ENCODE measurements at places on chromosomes 7 and 10.
A peak's percentile ranks its signal among the peaks of the same experiment; 100 is the strongest.

DNA sequence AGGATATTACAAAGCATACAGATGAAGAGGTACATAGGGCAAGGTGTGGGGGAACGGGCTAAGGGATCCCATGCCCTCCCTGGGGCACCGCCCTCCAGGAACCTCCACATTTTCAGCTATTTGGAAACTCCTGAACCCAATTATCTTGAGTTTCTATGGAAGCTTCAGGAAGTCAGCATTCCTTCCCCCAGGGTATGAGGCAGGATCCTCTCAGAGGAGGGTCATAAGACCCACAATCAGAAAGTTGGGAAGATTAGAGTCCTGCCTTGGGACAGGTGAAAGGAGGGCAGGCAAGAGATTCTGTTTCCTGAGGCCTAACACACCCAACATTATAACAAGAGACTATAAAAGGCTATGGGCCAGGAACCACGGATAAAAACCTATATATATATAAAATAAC is 98.0 kb downstream of the RALA start:
- no peak for DNase-seq

GRCh38 chr7:81873559-81873958 is 103.7 kb upstream of the HGF start:
- no peak for DNase-seq

- DNase-seq, result no peak
Observed at GRCh38 chr10:6045314-6045848, 16.8 kb downstream of the IL2RA start.

DNA sequence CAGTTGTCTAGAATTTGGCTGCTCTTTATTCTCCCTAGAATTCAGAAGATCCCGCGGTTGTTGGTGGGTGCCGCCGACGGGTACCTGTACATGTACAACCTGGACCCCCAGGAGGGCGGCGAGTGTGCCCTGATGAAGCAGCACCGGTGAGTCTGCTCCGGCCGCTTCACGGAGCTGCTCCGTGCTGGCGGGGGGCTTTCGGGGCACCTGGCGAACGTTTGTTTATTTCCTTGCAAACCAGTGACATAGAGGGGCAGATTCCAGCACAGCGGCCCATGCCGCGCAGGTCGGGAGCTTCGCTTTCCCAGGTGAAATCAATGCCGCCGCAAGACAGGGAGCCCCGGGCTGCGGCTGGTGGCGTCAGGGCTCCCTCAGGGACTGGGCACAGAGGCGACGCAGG is 38.0 kb downstream of the WIPI2 start:
- no peak for DNase-seq

DNA sequence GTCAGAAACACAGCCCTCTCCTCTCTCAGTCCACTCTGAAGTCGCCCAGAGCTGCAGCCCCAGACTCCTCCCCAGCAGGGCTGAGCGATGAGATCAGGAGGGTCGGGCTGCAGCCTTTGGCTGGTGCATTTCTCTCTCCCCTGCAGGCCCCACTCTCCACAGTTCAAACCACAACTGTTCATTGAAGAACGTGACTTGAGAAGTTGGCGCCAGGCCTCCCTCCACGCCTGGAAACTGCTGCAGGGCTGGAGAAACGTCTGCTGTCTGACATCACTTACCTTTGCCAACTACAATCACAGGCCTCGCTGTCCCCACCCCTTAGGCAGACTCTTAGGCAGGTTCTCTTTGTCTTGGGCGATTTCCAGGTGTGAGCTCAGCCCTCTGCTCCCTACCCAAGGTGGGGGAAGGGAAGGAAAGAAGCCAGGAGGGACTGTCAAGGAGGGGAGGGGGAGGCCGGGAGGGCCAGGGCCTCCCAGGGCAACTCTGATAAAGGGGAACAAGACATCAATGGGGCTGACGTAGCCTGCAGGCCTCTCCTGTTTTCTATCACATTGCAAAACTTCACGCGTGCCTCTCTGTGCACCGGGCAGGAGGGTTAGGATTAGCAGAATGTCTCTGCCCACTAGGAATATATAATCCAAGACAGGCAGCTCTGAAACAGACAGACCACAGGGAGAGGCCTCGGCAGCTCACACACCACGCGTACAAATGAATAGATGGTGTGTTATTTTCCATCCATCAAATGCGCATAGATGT is 32.7 kb downstream of the CALML5 start:
- DNase-seq, result no peak

DNA sequence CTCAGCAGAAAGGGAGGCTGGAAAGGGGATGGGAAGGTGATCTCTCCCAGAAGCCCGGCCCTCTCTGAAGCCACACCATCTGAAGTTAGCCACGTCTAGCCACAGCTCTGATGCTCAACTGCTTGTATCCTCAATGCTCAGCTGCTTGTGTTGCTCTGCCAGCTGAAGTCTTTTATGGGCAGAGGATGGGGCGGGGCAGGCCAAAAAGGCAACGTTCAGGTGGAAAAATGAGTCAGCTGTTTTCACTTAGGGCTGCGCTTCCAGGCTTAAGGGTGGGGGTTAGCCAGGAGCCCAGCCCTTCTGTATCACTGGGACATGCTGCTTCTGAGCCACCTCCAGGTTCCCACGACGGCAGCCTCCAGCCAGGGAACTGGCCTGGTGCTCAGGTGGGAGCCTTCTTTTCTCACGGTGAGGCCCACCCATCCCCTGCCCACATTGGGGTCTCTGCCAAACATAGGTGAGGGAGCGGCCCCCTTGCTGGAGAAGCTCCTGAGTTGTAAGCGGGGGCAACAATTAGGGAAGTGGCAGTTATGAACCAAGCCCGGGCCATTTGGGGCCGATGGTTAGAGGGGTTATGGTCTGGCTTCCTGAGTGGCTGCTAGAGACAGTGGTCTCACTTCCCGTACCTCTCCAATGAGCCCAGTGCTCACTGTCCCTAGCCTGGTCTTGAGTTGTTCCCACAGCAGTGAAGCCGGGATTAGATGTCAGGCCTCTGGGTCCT is 44.9 kb upstream of the CNPY1 start:
- no peak for DNase-seq

- no peak for DNase-seq
Observed at GRCh38 chr10:74888962-74889661, 62.7 kb downstream of the KAT6B start.

DNA sequence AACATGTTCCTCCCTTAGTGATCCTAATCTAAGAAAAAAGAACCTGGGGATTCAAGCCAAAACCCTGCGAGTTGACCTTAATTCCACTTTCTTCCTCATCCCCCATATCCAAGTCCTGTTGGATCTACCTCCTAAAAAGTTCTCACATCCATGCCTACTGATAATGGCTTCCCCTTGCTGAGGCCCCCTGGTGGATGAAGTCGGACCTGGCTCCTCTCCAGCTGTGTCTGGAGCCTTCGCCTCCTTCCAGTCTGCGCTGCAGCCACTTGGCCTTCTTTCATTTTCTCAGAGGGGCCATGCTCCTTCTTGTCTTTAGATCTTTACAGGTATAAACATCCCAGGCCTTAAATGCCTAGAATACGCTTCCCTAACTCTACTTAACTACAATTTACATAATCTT is 8.1 kb downstream of the PDE1C start:
- no peak for DNase-seq

DNA sequence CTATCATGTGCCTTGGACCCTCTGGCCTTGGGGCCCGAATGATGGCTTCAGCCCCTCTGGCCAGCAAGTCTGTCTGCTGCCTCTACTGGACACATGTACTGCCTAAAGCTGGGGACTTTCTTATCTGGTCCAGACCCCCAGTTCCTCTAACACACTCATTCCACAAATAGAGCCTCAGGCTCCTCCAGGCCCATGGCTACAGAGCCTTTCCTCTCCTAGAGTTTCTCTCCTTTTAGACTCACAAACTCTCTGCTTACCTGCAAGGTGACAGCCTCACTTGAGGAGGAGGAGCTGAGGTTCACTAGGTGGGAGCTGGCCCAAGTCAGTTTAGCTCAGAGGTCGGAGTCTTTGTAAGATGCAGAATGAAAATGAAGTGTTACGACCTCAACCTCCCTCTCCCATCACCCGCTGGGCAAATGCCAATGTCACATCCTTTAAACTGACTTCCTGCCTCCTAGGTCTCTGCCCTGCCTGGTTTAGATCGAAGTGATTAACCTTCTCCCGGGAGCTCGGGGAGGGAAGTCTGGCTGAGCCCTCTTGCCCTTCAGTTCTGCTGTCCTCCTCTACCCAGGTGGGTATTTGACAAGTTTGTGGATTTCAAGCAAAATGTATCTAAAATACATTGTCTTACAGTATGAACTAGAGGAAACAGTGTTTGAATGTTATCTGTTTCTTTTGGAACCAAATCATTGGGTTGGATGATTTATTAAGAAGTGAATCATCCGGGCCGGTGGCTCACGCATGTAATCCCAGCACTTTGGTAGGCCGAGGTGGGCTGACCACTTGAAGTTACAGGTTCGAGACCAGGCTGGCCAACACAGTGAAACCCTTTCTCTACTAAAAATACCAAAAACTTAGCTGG is 71.9 kb upstream of the TNS3 start:
- no peak for DNase-seq

- DNase-seq, result no peak
Observed at GRCh38 chr10:120580918-120581895, 124.2 kb downstream of the PLPP4 start.

DNA sequence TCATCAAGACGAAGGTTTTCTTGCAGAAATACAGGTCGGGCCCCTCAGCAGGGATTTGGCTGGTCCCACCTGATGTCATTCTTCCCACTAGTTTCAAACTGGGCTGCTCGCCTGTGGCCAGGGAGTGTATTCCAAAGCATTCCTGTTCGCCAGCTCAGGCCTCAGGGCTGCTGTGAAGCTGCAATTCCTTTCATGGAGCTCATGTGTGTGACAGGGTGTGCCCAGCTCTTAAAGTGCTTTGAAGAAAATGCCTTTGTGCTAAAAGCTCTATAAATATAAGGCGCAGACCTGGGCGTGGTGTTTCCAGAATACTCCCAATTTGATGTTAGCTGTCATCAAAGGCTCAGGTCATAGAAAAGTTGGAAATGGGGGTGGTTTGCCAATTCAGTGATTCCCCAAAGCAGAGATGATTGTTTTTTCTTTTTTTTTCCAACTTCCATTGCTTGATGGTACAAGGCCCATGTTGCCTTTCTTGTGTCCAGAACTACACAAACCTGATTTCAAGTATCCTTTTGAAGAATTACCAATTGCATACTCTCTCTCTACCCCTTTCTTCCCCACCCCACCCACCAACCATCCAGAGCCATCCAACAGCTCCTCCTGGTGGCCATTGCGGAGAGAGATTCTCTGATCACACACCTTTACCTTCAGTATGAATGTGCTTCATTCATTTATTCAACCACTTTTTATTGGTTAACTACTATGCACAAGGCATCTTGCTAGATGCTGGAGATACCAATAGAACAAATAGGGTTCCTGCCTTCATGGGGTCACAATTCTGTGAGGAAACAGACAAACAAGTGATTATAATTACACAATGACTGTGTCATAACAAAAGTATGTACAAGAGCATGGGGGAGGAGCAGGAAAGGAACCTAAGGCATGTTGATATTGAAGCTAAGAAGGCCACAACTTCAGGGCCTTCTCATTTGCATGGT is 297.3 kb upstream of the LYZL1 start:
- peak; percentile 16 for DNase-seq

- DNase-seq, result no peak
Observed at GRCh38 chr7:4809091-4809591, 33.7 kb downstream of the AP5Z1 start.

- no peak for DNase-seq
Observed at GRCh38 chr10:127349737-127350136, 153.3 kb upstream of the INSYN2A start.

GRCh38 chr7:69778138-69778537 is 179.9 kb downstream of the AUTS2 start:
- DNase-seq, result no peak

DNA sequence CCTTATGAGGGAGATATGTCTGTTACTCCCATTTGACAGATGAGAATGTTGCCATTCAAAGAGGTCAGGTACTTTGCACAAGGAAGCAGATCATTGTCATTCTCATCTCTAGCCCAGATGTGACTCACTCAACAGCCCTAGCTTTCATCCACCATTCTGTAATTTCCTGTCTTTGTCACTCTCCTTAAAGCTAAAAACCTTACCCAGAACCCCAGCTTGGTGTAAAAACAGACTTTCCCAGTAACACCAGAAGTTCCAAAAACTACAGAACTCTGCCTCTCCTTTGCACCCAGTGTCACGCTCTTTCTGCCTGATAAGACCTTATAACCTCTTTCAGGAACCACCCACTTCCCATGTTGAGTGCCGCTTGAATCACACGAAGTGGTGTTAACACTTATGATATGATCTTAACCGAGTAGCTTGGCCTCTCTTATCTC is 89.1 kb upstream of the SP4 start:
- DNase-seq, result no peak

DNA sequence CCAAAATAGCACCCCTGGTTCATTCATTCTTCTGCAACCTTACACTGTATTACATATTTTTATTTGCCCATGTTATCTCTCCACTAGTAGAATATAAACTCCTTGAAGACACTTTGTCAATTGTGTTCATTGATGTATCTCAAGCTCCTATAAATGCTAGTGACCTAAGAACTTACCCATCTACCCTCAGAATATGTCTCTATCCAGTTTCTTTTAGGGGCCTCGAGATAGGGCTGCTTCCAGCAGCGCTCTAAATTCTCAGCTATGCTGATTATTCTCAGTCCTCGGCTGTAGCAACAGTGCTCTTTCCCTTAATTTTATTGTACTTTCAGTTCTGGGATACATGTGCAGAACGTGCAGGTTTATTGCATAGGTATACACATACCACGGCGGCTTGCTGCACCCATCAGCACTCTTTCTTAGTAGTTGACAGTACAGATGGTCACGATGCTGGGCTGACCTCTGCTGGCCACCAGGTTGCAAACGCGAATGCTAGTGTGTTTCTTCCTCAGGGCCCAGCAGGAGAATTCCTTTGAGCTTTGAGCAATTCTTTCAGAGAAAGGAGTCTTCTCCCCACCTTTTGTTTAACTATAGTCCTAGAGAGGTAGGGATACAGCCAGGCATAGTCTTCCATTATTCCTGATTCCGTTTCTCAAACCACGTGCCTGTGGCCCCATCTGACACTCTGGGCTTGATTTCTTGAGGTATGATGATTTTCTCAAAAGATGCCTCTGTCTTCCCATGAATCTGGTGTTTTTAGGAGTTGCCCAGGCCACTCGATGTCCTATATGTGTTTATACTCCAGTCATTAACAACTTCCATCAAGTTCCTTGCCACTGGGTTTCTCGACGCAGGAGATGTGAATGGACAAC is 49.1 kb upstream of the CDC14C start:
- no peak for DNase-seq

GRCh38 chr7:85776691-85777345 is 590.0 kb upstream of the SEMA3D start:
- DNase-seq, result no peak

GRCh38 chr7:31105256-31105950 is 53.3 kb downstream of the ADCYAP1R1 start:
- DNase-seq, result no peak

GRCh38 chr10:46232084-46232483 is 54.7 kb upstream of the ANTXRL start:
- DNase-seq, result no peak

DNA sequence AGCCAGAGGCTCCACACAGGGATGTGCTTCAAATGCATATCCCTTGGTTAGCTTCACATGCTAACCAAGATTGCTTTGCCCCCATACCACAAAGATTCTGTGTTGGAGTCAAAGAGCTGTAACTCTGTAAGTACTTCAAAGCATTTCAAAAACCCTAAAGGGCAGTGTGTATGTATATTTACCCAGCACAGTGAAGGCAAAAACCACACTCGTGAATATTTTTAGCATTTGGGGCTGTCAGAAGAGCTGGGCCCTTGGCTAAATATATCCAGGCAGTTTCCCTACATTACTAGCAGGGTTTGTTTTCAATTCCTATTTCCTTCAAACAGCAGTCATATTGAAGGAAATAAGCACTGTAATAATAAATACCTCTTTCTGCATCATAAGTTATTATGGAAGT is 84.2 kb upstream of the STEAP1B start:
- no peak for DNase-seq

- no peak for DNase-seq
Observed at GRCh38 chr7:684416-684815, 42.1 kb upstream of the DNAAF5 start.

Measured in hematopoietic multipotent progenitor cell treated with erythropoietin and hydrocortisone succinate and interleukin-3 and kit ligand, for 17 days (in vitro differentiated cells).